ENCODE measurements at places on chromosomes 3 and 15. TPM values are rescaled to one million over a fixed set of nuclear protein-coding genes. Genes with fewer than 3 reads are reported as not detected.

- DNase-seq, result no peak
Measured at GRCh38 chr3:51257870-51258269, 127.2 kb upstream of the MANF start.

DNA sequence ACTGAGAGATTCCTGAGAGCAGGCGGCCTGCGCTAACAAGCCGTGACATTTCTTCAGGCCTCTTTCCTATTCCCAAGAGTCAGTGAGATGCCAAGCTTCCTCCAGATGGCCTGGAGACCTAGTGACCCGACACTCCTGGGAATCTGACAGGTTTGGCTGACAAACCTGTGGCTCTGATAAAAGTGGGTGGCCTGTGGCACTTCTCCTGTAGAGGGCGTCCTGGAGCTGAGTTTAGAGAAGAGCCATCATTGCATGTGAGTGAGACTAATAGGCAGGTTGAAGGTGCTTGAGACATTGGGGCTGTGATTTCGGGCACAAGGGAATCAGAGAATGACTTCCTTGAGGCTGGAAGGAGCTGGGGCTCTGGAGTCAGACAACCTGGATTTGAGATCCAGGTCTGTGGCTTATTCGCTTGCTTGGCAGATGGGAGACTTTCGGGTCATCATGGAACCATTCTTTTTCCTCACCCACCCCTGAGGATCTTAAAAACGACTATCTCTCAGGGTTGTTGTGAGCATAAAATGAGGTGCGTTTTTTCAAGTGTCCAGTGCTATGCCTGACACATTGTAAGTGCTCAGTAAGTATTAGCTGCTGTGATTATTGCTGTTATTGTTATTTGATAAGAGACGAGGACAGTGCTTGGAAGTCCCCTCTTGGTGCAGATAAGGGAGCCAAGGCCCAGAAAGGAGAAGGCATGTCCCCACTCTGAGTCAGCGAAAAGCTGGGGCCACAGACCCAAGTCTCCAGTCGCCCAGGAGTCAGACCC, 77.2 kb downstream of the SCN10A start:
- DNase-seq, result peak; percentile 47

- DNase-seq, result no peak
Measured at GRCh38 chr3:105385819-105386508, 19.3 kb downstream of the ALCAM start.

DNA sequence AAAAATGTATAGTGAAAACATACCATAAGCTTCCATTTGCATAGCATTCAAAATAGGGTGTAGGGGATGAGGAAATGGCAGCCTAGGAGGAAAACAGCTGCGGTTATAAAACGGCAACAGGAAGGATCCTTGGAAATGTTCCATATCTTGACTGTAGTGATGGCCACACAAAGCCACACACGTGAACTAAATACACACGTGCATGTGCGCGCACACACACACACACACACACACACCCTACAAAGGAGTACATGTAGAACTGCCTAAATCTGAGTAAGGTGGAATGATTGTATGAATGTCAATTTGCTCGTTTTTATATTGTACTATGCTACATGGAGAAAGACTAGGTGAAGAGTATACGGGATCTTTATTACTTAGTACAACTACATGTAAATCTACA, 3.9 kb upstream of the IREB2 start:
- DNase-seq, result no peak

DNA sequence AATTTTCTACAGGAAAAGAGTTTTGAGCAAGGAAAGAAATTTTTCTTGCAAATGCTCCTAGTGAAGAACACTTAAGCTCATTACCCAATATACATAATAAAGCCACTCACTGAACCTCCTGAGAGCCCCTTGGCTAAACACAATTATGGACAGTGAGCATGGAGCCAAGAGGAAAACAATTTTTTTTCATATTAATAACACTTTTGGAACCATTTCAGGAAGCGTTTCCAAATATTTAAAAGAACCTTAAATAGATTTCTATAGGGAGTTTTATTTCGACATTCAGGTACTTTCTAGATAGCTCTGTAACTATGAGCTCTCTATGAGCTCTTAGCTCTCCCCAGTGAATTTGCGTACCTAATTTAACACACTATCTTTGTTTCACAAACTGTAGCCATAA, 581.1 kb downstream of the ZNF385D start:
- DNase-seq, result no peak

DNA sequence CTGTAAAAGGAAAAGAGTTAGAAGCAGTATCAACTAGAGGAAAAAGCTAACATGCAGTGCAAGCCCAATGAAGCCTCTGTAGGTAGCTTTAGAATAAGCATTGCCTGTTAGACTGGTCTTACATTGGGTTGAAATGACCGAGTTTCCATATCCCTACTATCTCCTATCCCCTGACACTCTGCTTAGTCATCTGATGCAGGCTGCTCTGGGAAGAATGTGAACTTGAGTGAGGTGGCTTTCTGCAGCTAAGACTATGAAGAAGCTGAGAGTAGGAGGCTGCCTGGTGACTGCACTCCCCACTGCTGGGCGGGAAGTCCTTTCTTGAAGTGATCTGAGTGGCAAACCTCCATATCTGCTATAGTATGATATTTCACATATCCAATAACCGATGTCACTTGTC, 64.7 kb downstream of the OXSM start:
- no peak for DNase-seq

DNA sequence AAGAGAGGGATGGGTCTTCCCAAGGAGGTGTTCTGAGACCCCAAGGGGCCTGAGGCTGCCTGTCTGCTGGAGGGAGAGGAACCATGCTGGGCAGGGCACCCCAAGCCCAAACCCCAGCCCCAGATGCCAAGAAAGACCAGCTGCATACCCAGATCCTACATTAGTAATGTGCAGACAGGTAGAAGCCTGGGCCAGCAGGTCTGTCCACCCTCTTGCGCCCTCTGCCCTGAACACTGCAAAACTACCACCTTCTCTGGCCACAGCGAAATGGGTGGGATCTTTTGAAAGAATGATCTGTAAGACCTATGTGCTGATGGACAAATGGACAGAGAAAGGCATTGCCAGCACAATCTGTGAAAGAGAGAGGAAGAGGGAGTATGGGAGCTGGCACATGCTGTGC, 283.2 kb downstream of the EPHB1 start:
- DNase-seq, result no peak

DNA sequence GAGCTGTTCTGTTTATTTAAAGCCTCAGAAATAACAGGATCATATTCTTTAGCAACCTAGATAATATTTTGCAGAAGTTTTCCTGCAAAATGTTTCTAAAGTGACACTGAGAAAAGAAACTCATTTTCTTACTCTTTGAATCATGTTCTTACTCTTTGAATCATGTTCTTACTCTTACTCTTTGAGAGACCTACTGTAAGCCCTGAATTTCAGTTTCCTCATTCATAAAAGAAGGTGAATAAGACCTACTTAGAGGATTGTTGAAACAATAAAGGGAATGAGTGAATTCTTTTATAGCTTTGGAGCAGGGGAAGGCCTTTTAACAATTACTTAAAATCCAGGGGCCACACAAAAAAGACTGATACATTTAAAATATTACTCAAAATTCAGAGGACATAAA, 221.7 kb upstream of the CMC1 start:
- no peak for DNase-seq

GRCh38 chr3:156655819-156656550, 18.4 kb upstream of the TIPARP start:
- DNase-seq, result no peak

DNA sequence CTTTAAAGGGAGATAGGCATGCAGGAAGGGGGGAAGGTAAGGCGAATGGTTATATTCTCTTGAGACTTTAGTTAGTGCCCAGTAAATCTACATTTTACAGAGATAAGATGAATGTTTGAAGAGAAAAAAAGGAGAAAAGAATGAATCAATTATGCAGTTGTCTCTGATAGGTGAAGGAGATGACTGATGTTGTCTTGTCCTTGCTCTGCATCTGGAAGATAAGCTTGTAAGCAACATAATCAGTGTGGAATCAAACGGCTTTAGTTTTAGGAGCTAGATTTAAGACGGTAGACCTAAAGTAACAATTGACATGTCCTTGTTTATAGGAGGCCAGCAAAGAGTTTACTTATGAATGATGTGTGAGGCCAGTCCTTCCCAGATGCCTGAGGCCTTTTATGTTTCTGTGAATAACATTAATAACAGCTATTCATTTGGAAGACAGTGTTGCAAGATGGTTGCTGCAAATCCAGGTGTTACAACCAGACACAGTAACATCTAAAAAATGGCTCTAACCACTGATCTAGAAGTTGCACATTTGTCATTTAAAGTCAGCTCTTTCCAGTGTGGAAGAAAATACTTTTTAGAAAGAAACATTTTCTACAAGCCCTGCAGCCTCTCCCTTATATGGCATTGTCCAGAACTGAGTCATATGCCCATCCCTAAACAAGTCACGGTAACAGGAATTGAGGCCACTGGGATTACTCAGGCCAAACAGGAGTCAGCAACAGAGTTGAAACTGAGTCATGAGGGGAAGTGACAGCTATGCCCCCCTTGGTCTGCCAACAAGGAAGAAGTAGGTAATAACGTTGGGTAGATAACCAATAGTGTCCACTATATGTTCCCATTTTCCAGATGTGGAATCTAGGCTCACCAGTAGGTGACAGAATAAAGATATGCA, 77.5 kb upstream of the FBN1 start:
- no peak for DNase-seq

DNA sequence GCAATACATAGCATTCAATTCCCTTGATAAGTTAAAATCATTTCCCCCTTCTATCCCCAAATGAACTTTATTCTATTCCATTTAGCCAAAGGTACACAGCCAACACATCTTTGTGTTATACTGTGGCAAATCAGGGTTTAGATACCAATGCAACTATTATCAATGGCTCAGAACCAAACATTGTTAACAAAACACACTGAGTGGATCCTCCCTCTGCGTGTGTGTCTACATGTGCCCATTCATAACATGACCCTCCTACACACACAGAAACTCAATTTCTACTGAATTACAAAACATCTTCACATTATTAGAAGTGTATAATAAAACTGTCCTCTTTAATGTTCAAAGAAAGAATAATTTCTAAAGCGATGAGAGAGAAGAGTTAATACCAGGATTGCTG, 1.3 kb downstream of the TTBK2 start:
- no peak for DNase-seq

GRCh38 chr15:99303907-99304306, 52.6 kb downstream of the LRRC28 start:
- no peak for DNase-seq

DNA sequence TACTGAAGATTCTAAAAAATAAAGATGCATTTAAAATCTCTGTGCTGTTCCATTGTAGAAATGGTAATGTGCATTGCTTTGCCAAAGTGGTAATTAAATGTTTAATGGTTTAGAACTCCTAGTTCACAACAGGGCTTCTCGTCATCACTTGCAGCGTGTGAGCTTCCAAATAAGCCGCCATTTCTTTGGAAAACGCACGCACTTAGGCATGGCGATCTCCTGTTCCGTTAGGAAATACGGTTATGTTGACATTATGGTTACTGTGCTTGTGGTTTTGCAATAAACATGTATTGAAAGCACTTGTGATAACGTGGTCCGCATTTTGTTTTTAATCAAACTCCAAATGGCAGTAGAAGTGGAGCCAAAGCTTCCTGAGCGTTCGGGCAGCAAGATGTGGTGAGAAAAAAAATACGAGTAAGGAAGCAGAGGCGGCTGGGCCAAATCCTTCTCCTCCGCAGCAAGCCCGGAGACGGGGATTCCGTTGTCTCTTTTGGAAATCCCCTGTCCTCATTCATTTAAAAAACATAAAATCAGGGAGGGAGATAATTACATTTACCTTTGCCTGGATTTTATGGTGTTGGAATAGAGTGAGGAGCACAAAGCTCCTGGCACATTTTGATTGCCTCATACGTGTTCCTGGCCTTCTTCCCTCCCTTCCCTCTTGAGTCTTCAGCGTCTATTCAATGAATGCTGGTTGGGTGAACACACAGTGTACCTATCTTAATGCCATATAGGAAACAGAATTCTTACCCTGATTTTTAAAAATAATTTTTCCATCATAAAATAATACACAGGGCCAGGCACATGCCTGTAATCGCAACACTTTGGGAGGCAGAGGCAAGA, 97.5 kb downstream of the SLC49A4 start:
- no peak for DNase-seq

GRCh38 chr3:143056372-143056771, 55.0 kb downstream of the U2SURP start:
- no peak for DNase-seq

DNA sequence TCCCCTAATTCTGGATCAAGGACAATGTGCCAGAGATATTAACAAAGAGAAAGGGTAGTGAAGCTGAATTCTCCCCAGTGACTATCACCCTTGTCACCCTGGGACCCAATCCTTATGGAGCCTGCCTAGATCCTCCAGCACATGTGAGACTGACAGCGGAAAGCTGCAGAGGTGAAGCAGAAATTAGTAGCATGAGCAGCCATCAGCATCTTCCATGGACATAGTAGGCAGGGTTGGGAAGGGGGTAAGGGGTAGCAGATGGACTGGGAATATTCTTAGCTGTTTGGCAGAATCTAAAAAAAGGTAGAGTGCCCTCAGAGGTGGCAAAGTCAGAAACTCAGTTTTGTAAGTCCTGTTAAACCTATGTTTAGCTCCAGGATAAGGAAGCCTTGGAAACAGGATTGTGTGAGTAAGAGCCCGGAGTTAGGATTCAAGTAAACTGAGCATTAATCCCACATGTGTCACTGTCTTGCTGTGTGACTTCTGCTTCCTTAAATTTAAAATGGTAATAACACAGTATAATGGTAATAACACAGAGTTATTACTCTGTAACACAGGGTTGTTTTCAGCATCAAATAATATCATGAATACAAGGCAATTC, 14.5 kb downstream of the GOLIM4 start:
- DNase-seq, result no peak

GRCh38 chr15:24627443-24627842, 48.1 kb upstream of the NPAP1 start:
- DNase-seq, result no peak

GRCh38 chr3:168285506-168285905, 189.8 kb upstream of the GOLIM4 start:
- DNase-seq, result no peak

Gene HHLA2
- 3.9 TPM for total RNA-seq

Gene GPR15
- 19.7 TPM for total RNA-seq

Gene EFL1
- total RNA-seq, result 25.9 TPM

Gene TXNRD3
- 1.0 TPM for total RNA-seq

Gene CFAP91
- not detected for total RNA-seq

Gene SUSD5
- total RNA-seq, result not detected

Gene TOP2B
- 114 TPM for total RNA-seq

Gene COL7A1
- total RNA-seq, result 1.2 TPM

Gene CIB2
- total RNA-seq, result 2.2 TPM

Gene MORC1
- not detected for total RNA-seq

Gene P2RY12
- total RNA-seq, result not detected

Gene FOXL2NB
- not detected for total RNA-seq

Gene NEDD4
- 6.2 TPM for total RNA-seq

Gene EXD1
- not detected for total RNA-seq

Gene NMNAT3
- total RNA-seq, result 0.55 TPM

Measured in activated CD8-positive, alpha-beta T cell treated with anti-CD3 and anti-CD28 coated beads, Interleukin-2, amount 10 ng/mL, durations not matched to agents 7 days and 5 days (primary cell).